Activated CD4-positive, alpha-beta T cell treated with anti-CD3 and anti-CD28 coated beads for 1 hour (primary cell): ENCODE measurements at places on chromosomes 2 and 18.

GRCh38 chr2:12637754-12638153, 79.0 kb upstream of the TRIB2 start:
- DNase-seq = no peak

DNA sequence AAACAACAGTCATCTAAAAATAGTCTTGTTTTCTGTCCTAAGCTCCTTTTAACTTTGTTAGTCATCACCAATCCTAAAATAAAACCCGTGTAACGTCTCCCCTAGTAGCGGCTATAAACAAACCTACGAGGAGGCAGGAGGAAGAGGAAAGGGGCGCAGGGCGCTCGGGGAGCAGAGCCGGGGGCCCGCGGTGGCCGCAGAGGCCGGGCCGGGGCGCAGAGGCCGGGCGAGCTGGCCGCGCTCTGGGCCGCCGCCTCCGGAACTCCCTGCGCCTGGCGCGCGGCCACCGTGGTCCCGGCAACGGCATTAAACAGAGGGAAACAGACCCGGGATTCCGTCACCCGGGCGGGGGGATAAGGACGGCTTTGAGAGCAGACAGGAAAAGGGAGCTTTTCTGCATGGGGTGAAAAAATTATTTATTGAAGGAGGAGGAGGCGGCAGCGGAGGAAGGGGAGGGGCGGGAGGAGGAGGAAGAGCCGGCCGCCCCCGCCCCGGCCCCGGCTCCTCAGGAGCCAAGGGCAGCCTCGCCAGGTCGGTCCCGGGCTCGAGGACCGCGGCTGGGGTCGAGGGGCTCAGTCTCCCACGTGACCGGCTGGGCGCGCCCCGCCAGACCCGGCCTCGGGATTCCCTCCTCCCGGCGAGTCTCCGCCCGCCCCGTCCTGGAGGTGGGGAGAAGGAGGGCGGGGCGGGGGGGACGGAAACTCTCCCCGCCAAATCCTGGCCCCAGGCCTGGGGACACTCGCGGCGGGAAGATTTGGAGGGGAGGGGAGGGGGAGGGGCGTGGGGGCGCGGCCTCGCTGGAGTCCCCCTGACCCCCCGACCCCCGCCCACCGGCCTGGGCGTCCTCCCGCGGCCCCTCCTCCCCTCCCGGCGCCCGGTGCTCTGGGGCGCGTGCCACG, 1.8 kb upstream of the NFATC1 start:
- DNase-seq = peak; percentile 17

GRCh38 chr2:78065366-78065765, 543.2 kb upstream of the LRRTM4 start:
- DNase-seq = no peak

GRCh38 chr18:2787225-2787624, 59.6 kb upstream of the EMILIN2 start:
- DNase-seq = no peak

DNA sequence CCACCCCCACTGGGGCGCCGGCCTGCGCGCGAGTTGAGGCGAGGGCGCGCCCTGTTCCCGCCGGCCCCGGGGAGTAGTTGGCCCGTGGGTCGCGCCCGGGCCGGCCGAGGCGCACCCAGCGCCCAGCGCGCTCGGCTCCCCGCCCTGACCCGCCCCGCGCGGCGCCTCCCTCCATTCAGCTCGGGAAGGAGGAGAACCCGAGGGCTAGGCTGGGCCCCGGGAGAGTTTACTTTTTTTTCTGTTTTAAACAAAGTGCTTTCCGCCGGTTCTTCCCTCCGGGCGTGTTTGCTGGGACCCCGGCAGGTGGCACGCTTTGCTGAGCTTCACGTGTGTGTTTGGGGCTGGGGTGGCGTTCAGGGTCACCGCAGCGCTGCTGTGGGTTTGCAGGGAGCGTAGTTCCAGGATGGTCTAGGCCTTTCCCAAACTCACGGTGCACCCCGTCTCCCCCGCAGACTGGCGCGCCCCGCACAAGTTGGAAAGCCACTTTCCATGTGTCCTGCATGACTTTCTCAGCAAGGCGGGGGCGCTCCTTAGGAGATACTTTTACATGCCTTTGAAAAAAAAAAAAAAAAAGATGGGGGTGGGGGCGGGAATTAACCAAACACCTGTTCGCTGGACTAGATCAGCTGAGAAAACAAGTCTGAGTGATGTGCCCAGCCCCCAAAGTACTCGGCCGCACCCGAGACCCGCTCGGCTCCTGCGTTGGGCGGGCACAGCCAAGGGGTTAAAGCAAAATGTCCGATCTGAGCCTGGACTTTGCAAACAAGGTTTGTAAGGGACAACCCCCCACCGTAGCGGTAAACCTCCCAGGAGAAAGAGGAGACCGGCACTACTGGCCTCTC, 825 bp downstream of the ITGA6 start:
- peak; percentile 50 for DNase-seq

GRCh38 chr2:41626936-41627335, 420.9 kb upstream of the PKDCC start:
- DNase-seq = no peak

- no peak for DNase-seq
Measured at GRCh38 chr18:59041819-59042815, 97.6 kb upstream of the SEC11C start.

DNA sequence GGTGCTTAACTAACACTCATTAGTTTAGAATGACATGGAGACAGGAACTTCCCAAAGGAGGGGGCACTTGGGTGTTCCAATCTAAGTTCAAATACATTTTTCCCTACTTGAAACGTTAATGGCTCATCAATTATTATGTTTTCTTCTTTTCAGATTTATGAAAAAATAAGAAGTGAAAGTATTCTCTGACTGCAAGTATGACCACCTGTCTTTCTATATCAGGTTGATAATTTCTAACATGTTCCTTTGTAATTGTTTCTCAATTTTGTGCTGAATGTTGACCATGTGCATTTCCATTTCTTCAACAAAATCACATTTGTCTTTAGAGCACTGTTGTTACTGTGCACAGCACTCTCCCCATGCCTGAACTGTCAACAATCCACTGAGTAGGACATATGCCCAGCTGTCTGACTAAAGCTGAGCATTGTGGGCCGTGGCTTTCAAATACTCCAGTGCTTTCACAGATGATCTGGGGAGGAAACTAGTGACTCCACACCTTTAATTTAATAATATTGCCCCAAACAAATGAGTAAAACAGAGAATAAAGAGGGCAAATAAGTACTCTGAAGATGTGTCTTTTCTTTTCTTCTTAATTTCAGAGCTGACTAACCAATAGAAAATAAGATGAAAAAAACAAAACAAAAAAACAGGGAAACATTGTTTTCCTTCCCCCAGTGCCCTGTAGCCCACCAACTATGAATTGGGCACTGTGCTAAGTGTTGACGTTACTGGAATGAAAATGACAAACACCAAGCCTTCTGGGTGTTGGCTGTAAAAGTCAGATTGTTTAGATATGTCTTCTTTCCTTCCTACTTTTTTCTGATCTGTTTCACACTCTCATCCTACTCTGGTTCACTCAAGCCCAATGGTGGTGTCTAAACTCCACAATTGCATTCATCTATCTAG, 16.0 kb downstream of the LANCL1 start:
- no peak for DNase-seq

DNA sequence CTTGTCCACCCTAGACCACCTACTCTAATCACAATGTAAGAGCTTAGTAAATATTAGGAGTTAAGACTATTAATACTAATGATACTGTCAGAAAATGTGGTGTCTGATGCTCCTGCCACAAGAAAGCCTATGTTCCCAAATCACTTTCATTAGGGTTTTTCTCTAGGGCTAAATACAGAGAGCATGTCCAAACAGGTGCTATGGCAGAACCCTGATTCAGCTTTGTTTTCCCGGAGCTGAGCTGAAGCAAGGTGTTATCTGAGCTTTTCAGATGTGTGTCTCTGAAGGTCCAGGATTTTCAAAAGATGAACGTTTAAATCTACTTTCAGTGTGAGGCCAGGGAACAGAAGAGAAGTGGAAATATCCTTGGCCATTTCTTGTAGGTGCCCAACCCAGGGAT, 40.6 kb downstream of the CPO start:
- no peak for DNase-seq

DNA sequence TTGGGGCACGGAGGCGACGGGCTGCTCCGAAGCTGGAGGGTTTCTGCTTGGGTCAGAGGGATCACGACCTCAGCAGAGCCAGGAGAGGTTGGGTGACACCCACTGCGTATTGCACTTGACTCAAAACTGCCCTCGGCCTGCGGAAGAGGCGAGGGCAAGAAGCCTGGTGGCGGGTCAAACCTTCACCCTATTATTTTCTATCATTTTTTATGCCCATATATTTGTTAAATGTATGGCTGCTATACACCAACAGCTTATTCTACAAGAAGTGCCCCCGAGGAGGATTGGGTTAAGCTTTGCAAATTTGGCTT, 12.6 kb upstream of the SATB2 start:
- DNase-seq = no peak

- no peak for DNase-seq
Measured at GRCh38 chr2:135948642-135949355, 36.6 kb downstream of the DARS1 start.

GRCh38 chr2:160278101-160278878, 78.2 kb upstream of the ITGB6 start:
- DNase-seq = no peak

DNA sequence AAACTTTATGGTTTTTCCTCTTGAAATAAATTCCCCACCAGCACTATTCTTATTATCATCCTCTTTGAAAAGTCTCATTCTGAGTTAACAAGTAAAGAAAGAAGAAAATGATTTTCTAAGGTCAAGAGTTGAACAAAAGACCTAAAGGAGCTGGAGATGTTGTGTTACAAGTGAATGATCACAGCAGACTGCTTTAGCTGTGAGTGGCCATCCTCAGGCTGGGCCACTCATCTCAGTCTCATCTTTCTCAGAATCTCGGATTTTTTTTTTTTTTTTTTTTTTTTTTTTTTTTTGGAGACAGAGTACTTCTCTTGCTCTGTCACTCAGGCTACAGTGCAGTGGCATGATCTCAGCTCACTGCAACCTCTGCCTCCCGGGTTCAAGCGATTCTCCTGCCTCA, 133.3 kb downstream of the CDH2 start:
- DNase-seq = no peak

DNA sequence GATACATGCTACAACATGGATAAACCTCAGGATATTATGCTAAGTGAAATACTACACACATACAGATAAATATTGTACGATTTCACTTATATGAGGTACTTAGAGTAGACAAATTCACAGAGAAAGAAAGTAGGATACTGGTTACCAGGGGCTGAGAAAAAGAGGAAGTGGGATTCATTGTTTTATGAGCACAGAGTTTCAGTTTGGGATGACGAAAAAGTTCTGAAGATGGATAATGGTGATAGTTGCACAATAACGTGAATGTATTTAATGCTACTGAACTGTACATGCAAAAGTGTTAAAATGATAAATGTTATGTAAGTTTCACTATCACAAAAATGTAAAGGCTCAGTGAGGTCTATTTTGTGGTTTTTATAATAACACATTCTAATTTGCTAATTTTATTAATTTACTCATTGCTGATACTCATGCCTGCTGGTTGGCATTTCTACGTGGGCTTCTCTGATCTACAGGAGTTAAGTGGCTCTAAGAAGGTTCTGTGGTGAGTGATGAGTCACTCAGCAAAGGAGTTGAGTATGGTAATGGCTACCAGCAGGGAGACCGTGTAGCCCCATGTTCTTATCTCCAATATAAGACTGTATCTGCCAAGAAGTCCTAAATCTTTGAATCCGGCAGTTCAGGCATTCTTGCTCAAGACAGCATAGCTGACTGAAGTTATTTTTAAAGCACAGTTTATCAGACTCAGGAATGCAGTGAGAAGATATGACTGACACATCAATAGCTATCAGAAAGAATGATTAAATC, 41.1 kb downstream of the UPP2 start:
- DNase-seq = no peak

GRCh38 chr2:102289129-102289528, 22.2 kb upstream of the IL1RL1 start:
- no peak for DNase-seq

- DNase-seq = no peak
Measured at GRCh38 chr2:150012986-150013385, 425.4 kb upstream of the MMADHC start.

- DNase-seq = no peak
Measured at GRCh38 chr18:41973983-41974382, 18.9 kb downstream of the PIK3C3 start.

GRCh38 chr18:2907550-2908135, 60.8 kb downstream of the EMILIN2 start:
- DNase-seq = no peak

- DNase-seq = no peak
Measured at GRCh38 chr18:32542221-32542798, 71.6 kb upstream of the GAREM1 start.
